ENCODE measurements at places on chromosomes 7 and 10.

GRCh38 chr7:15313361-15313760 is 248.5 kb downstream of the AGMO start:
- no peak for DNase-seq

DNA sequence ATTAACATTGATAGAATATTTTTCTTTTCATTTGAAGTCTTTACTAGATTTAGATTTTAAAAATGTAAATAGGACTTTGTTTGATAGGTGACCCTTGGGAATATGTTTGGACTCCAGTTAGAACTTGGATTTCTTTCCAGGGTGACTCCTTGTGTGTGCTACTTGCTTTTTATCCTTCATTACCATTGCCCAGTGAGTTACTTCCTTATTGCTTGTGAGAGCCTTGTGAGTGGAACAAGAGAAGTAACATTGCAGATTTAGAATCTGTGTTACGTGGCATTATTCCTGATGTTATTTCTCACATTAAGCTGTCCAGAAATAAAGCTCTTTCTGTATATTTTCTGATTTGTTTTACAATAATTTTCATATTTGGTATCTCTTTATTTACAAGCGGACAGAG is 128.0 kb upstream of the LRGUK start:
- DNase-seq = no peak

- no peak for DNase-seq
Measured at GRCh38 chr10:102219370-102219769, 6.7 kb upstream of the ELOVL3 start.

GRCh38 chr10:61617586-61617985 is 45.1 kb upstream of the CABCOCO1 start:
- no peak for DNase-seq

DNA sequence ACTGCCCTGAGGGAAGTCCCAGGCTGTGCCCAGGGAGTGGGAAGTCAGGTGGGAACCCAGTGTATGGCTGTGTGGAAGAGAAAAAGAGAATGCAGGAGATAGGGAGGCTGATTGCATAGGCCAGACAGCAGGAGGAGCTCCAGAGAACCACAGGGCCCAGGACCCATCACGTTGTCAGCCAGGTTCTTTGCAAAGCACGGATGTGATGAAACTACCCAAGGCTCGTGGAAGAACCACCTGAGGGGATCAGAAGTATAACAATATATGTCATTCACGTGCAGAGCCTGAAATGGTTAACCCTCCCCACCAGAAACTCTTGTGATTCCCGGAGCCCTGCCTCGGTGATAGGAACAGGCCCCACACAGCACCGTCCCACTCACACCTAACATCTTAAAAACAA is 83.6 kb downstream of the LARP4B start:
- DNase-seq = no peak

- peak; percentile 42 for DNase-seq
Measured at GRCh38 chr7:80640846-80641245, 2.4 kb downstream of the CD36 start.

Data from DMS53 (cell line).